Activated T-cell treated with anti-CD3 and anti-CD28 coated beads for 24 hours (primary cell): ENCODE measurements at places on chromosomes 3 and 15.

- DNase-seq: no peak
Measured at GRCh38 chr15:78370013-78370412, 29.9 kb downstream of the CRABP1 start.

- no peak for DNase-seq
Measured at GRCh38 chr3:188266562-188267274, 112.8 kb downstream of the LPP start.

GRCh38 chr3:15345066-15345607 lies 12.8 kb upstream of the SH3BP5 start:
- DNase-seq: no peak

GRCh38 chr3:73623346-73623745 lies 1.4 kb downstream of the PDZRN3 start:
- DNase-seq: no peak

DNA sequence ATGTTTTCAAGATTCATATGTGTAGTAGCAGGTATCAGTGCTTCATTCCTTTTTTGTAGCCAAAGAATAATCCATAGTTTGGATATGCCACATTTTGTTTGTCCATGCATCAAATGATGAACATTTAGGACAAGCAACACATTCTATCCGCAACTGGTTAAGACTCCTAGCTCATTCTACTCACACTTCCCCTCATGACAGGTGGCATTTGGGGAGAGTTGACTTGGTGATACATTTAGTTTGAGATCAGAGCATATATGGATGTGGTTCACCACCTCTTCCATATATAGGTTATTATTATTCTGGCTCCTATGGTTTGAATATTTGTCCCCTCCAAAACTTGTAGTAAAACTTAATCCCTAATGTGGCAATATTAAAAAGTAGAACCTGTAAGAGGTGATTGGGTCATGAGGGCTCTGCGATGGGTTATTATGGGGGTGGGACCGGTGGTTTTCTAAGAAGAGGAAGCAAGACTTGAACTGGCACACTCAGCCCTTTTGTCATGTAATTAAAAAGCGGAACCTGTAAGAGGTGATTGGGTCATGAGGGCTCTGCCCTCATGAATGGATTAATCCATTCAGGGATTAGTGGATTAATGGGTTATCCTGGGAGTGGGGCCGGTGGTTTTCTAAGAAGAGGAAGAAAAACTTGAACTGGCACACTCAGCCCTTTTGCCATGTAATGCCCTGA lies 75.3 kb upstream of the HRH1 start:
- DNase-seq: no peak

DNA sequence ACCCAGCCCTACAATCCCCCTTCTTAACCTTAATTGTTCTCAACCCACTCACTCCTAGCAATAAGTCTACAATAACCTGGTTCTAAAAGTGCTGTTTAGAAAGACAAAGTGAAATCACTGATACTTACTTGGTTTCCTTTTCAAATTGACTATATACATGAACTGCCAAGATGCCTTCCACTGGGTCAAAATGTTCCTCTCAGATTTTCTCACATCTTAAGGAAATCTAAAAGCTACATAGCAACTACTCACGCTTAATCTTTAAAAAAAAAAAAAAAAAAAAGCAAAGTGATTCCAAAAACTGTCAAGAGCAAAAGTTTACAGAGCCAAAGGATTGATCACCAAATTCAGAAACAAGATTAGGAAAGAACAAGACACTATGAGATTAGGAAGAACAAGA lies 68.7 kb upstream of the MAP4 start:
- DNase-seq: no peak

DNA sequence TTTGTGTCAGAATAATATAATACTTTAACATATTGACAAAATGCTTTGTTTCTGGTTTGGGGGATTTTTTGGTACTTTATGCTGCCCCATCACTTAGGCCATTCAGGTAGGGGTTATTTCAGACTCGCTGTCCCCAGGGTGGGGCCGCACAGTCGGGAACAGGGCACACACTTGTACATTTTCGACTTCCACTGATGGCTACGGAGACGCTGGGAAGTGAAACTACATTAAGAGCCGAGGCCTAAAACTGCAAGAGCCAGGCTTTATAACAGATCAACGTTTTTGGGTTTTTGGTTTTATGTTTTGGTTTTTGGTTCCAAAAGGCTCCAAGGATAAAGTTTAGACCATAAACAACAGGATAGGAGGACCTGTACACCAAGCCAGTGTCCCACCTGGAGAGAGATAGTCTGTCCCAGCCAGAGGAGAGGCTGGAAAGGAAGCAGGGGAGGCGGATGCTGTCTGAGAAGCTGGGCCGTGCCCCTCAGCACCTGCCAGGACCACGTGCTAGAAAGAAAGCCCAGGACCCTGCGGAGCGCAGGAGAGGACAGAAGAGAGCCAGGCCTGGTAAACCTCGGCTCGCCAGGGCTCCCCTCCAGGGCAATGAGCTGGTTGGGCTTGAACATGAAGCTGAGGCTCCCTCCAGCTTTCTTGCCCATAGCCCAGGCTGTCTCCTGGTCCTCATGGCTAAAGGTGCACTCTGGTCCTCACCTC lies 111.7 kb downstream of the CHSY1 start:
- no peak for DNase-seq

DNA sequence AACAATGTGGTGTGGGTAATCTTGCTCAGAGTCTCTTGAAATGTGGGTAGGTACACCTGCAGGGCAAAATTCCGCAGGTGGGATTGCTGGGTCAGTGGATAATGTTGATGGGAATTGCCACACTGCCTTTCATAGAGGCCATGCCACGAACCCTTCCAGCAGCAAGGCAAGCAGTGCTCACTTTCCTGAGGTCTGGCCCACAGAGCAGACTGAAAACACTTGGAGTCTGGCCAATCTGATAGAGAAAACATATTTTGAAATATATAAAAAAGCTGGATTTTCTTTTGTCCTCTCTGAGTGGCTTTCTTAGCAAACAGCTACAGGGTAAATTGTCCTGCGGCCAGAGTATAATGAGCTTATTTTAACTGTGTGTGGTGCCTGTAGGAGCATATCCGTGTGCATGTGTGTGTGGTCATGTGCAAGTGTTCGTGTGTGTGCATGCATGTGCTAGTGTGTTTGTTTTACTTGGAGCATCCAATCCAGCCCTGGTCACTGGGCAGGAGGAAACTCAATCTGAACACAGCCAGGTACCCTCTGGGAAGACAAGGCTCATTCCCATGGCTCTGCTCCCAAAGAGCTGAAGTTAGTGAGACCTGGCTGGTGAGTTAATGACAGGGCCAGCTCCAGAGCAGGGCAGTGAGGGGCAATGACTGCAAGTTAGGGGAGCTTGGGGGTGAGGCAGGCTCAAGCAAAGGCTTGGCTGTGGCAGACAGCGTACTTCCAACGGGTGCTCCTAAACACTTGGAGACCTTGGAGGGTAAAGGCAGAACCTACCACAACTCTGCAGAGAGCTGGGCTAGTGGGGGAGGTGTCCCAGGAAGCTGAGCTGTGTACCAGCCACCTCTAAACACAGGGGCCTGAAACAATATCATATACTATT lies 91.3 kb downstream of the PLXNA1 start:
- DNase-seq: no peak

DNA sequence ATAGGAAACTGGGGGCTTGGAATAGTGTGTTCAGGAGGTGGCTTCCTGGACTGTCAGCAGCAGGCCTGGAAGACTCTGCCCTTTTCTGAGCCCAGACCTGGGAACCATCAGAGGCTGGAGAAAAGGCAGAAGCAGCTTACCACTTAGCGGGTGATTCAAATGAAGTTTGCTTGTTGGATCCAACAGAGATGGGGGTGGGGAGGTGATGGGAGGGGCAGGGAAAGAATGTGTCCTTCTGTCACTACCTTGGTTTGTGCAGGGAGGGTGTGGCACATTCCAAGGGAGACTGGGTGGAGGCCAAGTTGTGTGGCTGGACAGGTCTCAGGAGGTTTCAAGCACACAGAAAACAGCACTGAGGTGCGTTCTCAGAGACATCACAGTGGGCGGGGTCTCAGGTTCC lies 58.8 kb downstream of the TRAK1 start:
- DNase-seq: no peak

DNA sequence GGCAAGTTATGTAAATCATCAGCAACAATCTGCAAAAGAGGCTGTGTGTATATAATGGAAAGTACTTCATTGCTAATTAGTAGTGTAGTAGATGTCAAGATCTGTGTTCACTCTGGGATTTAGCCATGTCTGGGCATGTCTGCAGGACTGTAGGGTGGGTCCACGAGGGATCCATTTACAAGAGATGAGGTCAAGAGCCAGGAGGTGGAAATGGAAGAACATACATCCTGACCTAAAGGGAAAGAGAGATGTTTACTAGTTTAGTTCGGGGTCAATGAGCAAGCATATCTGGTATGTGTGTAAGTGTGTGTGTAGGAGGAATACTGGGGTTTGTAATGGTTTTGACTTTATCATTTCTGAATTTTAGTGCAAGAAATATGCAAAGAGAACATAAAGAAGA lies 171.5 kb upstream of the NANOGP8 start:
- no peak for DNase-seq

DNA sequence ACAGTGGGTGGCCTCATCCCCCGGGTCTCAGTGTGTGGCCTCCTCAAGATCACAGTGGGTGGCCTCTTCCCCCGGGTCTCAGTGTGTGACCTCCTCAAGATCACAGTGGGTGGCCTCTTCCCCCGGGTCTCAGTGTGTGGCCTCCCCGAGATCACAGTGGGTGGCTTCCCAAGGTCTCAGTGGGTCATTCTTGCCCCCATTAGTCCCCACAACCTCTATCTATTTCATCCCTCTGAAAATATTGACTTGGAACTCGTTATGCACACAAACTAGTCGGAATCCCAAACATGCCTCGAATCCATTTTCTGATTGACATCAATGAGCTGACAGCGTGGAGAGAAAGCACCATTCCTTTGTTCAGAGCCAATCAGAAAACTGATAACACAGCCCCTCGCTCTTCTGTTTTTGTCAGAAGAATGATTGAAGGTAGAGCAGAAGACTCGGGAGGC lies 10.8 kb upstream of the SSUH2 start:
- DNase-seq: no peak

DNA sequence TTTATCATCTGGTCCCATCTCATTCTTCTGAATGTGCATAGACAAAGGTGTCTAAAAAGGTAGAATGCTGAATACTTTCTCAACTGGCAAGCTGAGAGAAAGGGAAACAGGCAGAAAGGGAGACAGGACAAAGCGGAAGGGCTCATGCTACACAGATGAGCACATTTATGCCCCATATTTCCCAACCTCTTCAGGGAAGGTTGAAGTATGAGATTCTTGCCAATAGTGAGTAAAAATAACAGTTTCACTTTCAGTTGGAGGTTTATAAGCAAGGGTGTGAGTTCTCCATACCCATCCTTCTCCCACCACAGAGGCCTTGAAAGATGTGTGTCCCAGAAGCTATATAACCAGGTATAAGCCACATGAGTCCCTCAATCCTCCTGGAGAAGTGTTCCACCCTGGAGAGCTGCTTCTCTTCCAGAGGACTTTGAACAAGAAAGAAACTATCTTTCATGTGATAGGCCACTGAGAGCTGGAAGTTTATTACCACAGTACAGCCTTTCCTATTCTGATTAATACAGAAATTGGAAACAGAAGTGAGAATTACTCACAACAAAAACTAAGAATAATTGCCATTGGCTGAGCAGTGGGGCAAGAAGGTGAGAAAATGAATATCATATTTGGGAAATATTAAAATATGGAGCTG lies 709.4 kb upstream of the NR2F2 start:
- no peak for DNase-seq

DNA sequence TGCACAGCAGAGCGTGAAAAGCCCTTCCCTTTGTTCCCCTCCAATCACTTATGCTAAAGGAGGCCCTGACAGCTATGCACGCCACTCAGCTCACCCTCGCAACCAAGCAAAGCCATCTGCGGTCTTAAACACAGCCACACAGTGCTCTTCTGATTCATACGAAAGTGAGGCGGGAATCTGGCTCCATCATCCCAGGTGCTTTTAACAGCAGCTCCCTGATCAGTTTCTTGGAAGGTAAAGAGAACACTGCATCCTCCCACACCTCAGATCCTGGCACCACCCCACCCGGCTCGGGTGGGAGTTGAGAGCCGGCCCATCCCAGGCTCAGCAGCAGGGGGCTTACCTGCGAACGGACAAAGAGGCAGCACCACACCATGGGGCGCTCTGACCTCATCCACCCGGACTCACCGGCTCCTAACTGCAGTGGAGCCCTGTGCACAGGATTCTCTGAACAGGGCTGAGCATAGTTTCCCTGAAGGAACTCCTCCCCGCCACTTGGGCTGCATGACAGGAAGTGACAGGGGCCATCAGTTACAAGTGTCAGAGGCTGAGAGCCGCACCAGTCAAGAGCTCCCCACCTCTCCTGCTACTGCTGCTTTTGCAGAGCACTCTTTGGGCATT lies 114.3 kb upstream of the ARHGEF3 start:
- DNase-seq: peak; percentile 57

GRCh38 chr15:63553388-63553791 lies 43.8 kb upstream of the FBXL22 start:
- DNase-seq: no peak

- no peak for DNase-seq
Measured at GRCh38 chr3:49017229-49017970, 980 bp downstream of the DALRD3 start.

DNA sequence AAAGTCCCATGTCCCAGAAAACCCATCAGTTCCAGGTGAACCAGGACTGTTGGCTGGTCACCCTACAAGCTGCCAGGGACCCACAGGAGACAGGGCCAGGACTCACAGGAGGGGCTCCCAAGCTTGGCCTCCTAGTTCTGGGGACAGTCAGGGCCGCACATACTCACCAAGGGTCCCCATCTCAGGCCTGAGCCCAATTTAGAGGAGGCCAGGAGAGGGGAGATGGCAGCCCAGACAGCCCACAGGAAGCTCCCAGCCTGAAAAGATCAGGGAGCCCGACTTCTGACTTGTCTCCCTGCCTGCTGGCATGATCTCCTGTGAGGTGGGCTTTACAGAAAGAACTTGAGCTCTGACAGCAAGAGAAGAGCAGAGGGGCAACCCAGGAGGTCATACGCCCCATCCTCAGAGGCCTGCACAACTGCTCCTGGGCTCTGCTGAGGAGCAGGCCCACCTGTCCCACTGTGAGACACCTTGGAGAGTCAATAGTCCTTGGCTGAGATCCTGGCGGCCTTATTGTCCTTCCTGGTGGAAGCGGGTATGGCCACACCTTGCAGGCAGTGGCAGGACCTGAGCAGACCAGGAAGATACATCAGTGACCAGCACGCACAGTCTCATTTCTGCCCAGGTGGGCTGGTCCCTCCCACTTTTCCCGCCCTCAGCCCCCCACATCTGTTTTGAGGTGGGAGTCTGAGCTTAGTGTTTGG lies 2.5 kb upstream of the ISLR start:
- no peak for DNase-seq

DNA sequence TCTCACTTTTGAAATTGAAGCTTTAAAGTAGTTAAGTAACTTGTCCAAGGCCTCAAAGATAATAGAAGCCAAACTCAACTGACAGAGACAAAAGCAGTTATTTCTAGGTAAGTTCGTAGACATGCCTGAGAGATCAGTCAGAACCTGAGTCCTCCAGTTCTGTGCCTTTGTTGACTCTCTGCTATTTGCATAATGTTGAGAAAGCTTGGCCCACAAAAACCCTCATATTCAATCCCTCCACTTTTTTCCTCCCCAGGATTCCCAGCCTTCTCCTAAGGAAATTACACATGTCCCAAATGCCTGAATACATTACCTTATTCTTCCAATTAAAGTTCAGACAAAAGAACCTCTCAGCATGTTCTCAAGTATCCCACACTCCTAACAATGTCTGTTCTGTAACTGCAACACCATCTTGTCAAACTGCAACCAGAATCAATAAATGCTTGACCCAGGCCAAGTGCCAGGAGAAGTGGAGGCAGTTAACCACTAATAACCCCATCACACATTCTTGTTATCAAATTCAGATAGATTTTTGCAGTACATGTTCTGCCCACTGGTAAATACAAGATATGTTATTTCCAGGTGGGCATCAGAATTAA lies 217.8 kb downstream of the LRRC3B start:
- DNase-seq: no peak

- DNase-seq: no peak
Measured at GRCh38 chr3:166714206-166714605, 665.9 kb downstream of the ZBBX start.
